Astrocyte (in vitro differentiated cells and primary cell): ENCODE measurements at places on chromosomes 7 and 10. TPM values are rescaled to one million over a fixed set of nuclear protein-coding genes. Genes with fewer than 3 reads are reported as not detected.

DNA sequence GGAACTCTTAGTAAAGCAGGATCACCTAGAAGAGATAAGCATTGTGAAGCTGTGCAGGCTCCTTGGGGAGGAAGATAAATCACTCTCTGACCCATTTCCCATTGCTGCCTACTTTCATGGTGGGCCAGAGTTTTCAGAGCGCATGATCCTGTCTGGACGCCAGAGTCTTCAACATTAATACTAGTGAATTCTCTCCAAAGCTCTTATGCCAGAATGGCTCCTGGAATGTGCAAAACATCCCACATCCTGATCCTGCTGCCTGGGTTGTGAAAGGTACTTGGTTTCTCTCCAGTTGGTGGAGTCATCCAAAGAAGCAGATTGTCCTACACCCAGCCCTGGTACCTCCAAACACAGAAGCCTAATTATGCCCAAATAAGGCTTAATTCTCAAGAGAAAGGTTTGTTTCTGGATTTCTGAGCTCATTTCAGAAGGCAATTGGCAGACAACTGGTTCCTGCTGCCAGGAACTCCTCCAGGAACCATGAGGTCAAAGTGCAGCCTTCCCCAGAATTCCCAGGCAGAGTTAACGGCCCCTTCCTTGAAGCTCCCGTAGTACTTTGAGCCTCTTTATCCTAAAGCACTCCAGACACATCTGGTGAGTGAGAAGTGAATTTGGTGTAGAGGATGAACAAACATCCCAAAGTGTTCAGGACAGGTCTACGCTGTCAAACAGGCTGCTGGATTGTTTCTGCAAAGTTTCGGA lies 495.2 kb downstream of the PLXNA4 start:
- H3K36me3 ChIP-seq: no peaks in the 10 kb centered on the region
- peak; percentile 90 for DNase-seq
- no peak overlapping the region for H3K27ac ChIP-seq
- no peaks in the 10 kb centered on the region for H3K4me1 ChIP-seq
- H3K27me3 ChIP-seq: peaks cover 3% of the 10 kb centered on the region

Gene LIPK
- not detected in 2 replicates for total RNA-seq

DNA sequence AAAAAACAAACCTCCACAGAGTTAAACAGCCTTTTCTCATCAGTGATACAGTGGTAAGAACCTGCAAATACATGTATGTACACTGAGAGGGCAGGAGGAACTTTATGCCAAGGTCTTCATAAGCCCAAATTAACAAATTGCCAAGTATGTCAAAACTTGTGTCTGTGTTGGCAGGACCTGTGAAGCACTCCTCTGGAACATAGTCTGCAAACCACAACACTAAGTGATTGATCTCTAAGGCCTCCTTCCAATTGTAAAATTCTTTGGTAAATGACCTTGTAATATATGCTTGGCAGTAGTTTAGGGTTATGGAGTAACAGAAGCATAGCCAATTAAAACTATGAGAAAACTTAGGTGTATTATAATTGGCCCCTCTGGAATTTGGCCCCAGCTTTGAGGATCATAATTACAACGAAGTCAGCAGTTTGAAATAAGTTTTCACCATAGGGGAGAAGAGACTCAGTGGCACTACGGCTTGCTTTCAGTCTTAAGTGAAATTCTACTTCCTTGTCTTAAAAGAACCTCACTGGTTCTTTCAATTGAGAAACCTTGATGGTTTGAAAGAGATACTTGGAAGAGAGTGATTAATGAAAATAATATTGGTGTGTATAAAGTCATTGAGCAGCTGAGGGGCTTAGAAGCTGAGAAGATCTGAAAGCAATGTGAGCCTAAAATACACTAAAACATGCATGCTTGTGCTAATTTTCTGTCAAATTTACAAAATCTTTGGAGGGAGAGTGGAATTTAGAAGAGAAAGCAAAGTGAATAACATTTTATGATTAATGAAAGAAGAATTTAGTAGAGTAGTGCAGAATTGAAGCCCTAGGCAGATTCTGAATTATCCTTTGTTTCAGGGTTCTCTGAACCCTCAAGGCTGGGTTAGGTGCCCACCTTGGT lies 57.6 kb downstream of the CNNM2 start:
- DNase-seq: peak; percentile 41
- H3K27me3 ChIP-seq: no peaks in the 10 kb centered on the region
- no peak overlapping the region for H3K27ac ChIP-seq
- no peak overlapping the region for H3K4me3 ChIP-seq
- no peaks in the 10 kb centered on the region for H3K4me1 ChIP-seq

Gene ELAPOR2
- total RNA-seq: 23.9 and 25.2 TPM in 2 replicates

DNA sequence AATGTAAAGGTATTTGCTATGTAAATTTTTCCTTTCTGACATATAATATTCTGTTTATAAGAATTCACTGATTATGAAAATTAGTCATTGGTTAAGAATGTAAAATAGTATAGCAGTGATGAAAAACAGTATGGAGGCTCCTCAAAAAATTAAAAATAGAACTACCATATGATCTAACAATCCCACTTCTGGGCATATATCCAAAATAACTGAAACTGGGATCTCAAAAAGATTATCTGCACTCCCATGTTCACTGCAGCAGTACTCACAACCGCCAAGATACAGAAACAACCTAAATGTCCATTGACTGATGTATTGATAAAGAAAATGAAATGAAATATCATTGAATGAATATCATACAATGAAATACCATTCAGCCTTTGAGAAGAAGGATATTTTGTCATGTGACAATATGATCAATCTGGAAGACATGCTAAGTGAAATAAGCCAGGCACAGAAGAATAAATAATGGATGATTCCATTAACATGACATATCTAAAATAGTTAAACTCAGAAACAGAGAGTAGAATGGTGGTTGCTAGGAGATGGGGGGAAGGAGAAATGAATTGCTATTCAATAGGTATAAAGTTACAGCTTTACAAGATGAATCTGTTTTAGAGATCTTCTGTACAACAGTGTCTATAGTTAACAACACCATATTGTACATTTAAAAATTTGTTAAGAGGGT lies 14.0 kb downstream of the C10orf88 start:
- peak overlapping the region; percentile 66 for H3K27ac ChIP-seq
- H3K4me1 ChIP-seq: peaks cover 8% of the 10 kb centered on the region
- DNase-seq: peak; percentile 64
- H3K27me3 ChIP-seq: no peaks in the 10 kb centered on the region
- H3K36me3 ChIP-seq: peaks cover 14% of the 10 kb centered on the region

DNA sequence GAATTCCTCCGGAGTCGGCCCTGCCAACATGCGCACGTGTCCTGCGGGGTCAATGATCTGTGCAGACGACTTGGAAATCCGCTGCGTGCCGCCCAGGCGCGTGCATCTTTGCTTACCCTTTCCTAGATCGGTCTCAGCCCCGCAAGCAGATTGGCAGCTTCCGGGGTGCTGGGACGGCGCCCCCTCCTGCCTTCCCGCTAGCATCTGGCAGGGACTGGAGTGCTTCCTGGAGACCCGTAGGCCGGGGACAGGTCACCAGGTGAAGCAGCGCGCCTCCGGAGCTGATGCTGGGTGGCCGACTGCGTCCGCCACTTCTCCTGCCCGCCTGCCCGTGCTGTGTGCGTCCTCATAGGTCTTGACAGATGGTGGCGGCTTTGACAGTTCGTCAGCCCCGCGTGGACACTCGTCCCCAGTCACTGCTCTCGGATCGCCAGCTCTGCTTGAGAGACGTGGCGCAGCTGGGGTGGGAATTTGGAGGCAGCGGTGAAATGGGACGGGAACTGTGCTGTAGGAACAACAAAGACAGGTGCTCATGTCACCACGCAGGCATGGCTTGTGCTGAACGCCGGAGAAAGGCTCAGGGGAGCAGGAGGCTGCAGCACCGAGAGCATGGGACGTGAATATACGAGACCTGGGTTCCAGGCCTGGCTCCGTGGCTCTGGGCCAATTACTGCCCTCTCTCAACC lies 21.9 kb upstream of the KCNK18 start:
- H3K4me1 ChIP-seq: peaks cover 11% of the 10 kb centered on the region
- no peak for DNase-seq
- H3K4me3 ChIP-seq: peak overlapping the region; percentile 57
- H3K27me3 ChIP-seq: peaks cover 32% of the 10 kb centered on the region

DNA sequence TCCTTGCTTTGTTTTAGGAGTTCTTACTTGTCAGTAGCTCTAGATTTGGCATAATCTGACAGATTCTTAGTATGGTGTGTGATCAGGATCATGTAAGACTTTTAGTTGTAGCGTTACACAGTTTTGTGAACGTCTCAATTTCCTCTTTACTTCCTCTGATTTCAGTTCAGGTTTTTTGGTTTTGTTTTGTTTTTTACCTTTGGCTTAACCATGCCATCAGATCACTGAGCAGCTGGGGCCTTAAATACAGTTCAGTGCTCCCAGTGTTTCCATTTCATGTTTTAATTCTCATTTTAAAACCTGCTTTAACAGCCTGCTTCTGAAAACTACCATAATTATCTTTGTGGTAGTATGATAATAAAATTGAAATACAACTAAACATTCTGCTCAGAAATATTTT lies 27.2 kb upstream of the ARMS2 start:
- no peak overlapping the region for H3K27ac ChIP-seq
- no peaks in the 10 kb centered on the region for H3K4me1 ChIP-seq
